ENCODE measurements at places on chromosomes 5 and 9. TPM values are rescaled to one million over a fixed set of nuclear protein-coding genes. Genes with fewer than 3 reads are reported as not detected.

Gene CFAP90
- 1.6 TPM for total RNA-seq

Gene PCAT7
- total RNA-seq, result not detected

Gene AK3
- total RNA-seq, result 44.0 TPM

Gene SLC46A2
- not detected for total RNA-seq

Gene DAPK1
- total RNA-seq, result 106 TPM

Gene CENPH
- 9.8 TPM for total RNA-seq

Gene PLPPR1
- 73.4 TPM for total RNA-seq

Gene CDH9
- 1.6 TPM for total RNA-seq

Gene MARCHF11
- 2.1 TPM for total RNA-seq

Gene CSF2
- total RNA-seq, result not detected

Gene LTC4S
- 1.1 TPM for total RNA-seq

Gene PALM2AKAP2
- total RNA-seq, result 40.9 TPM

Gene SV2C
- total RNA-seq, result 3.1 TPM

All from camera-type eye (tissue), 1 donor.